ENCODE measurements at places on chromosomes 4 and X.

- no peak for DNase-seq
Measured at GRCh38 chrX:56746996-56747395, 18.0 kb downstream of the NBDY start.

GRCh38 chrX:86171366-86171765, 23.1 kb downstream of the DACH2 start:
- peak; percentile 35 for DNase-seq

DNA sequence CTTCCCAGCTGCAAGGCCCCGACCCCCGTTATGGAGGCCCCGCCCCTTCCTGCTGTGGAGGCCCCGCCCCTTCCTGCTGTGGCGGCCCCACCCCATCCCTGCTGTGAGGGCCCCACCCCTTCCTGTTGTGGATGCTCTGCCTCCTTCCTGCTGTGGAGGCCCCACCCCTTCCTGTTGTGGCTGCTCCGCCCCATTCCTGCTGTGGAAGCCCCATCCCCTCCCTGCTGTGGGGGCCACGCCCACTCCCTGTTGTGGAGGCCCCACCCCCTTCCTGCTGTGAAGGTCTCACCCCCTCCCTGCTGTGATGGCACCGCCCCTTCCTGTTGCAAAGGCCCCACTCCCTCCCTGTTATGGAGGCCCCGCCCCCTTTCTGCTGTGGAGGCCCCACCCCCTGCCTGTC, 104.9 kb upstream of the PSAPL1 start:
- DNase-seq = peak; percentile 68

DNA sequence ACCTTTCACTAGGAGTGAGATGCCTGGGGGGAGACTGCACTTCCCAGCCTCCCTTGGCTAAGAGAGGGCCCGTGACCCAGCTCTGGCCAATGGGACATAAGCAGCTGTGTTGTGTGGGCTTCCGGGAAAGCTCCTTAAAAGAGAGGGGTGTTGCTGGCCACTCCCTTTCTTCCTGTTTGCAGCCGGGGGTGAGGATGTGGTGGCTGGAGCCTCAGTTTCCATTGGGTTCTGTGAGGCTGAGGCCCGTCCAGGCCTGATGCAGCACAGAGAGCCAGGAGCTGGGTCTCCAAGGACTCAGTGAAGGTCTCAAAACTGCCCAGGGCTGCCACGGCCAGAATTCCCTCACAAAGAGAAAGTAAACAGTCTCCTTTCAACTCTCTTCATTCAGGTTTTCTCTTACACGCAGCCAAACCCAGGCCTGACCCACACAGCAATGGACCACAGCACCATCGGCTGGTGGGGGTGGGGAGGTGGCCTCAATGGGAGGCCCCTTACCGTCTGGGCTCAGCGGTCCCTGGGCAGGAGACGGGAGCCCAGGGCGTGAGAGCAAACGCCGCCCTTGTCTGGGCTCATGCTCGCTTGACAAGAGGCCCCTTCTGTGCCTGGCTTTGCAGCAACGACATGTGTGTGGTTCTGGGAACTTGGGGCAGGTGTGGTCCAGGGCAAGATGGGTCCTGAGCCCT, 6.6 kb downstream of the NKX1-1 start:
- DNase-seq = peak; percentile 0

- no peak for DNase-seq
Measured at GRCh38 chr4:164508771-164509170, 245.2 kb upstream of the SMIM31 start.

DNA sequence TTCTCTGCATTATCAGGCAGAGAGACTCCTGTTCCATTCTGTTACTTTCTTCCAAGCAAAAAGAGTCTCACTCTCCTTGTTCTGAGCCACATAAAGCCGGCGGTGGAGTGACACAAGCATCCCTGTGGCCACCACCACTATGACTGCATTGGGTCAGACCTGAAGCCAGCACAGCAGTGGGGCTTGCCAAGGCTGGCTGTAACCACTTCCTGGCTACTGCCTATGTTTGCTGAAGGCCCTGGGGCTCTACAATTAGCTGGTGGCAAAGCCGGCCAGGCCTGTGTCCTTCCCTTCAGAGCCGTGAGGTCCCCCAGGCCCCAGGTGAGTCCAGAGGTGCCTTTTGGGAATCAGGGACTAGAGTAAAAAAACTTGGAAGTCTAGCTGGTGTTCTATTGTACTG, 31.8 kb downstream of the PLAC8 start:
- no peak for DNase-seq

- no peak for DNase-seq
Measured at GRCh38 chrX:46567388-46567787, 6.2 kb upstream of the CHST7 start.

DNA sequence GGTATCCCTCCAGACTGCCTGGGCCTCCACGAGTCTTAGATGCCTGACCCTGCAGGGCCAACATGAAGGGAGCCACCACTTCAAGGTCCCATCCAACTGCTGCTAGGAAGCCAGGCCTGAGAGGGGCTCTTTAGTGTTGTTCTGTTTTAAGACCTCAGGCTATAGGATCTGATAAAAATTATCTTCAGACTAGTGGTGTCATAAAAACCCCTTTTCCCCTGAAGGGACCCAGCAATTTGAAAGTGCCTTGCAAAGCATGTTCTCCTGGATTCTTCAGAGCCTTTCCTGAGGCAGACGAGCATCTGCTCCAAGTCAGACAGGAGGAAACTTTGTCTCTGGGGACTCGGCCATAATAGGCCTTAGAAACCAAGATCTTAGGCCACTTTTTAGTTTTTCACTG, 26.9 kb downstream of the TSPAN5 start:
- no peak for DNase-seq

All from nephron progenitor cell (in vitro differentiated cells).